ENCODE measurements at places on chromosomes 7 and 10.

GRCh38 chr7:2843711-2844152 is 376 bp downstream of the GNA12 start:
- DNase-seq = peak; percentile 50

GRCh38 chr7:152173372-152174070 is 148.0 kb downstream of the GALNT11 start:
- DNase-seq = no peak

- DNase-seq = peak; percentile 88
Measured at GRCh38 chr10:95430231-95430951, 130.8 kb downstream of the SORBS1 start.

GRCh38 chr10:101769541-101770180 is 6.3 kb downstream of the FGF8 start:
- no peak for DNase-seq

DNA sequence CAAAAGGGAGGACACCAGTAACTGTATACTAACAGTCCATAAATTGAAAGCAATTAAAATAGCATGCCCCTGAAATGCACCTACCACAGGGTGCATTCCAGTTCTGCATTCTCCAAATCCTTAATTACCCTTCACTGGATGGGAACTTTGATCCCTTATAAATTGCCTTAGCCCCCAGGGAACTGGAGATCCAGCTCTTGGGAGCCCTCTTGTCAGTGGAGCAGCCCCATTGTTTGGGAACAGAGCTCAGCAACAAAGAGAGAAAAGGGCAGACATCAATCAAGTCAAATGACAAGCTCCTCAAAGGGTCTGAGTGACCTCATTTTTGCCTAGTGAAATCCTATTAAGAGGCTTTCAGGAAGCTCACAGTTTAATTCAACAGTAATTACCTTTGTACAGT is 472.6 kb downstream of the XPNPEP1 start:
- no peak for DNase-seq

DNA sequence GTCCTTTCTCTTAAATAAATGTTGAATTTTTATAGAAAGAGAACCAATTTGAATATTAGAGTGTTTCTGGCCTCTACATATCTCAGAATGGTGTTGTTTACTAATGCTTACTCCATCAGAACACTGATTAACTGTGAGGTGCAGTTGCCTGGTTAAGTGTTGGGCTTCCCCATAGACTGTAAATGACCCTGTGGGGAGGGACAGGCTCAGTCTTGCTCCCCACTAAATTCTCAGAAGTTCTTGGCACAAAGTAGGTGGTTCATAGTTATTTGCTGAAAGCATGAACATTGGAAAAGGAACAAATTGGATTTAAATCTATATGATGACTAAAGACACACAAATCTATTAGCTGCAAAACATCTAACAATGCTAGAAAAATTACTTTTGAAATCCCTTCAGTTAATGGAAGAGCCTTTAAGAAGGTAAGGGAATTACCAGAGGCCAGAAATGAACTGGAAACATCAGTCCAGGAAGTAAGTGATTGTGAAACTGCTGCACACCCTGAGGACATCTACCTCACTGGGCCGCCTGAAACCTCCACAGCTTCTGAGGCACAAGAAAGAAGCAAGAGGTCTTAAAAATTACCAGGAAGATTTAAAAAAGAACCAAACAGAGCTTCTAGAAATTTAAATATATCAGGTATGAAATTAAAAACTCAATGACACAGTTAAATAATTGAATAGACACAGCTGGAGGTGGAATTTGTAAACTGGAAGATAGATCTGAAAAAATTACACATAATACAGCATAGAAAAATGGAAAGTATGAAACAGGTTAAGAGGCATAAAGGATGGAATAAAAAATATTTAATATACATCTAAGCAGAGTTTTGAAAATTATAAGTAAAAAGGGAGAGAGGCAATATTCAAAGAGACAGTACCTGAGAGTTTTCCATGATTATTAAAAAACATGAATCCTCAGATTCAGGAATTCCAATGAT is 17.8 kb upstream of the COMTD1 start:
- DNase-seq = no peak

GRCh38 chr10:7107285-7107684 is 303.5 kb downstream of the SFMBT2 start:
- DNase-seq = no peak

GRCh38 chr10:72056113-72056512 is 32.2 kb downstream of the SPOCK2 start:
- no peak for DNase-seq

GRCh38 chr7:105493196-105493922 is 28.7 kb downstream of the PUS7 start:
- DNase-seq = no peak

GRCh38 chr7:135420786-135421185 is 89.1 kb downstream of the CNOT4 start:
- no peak for DNase-seq

DNA sequence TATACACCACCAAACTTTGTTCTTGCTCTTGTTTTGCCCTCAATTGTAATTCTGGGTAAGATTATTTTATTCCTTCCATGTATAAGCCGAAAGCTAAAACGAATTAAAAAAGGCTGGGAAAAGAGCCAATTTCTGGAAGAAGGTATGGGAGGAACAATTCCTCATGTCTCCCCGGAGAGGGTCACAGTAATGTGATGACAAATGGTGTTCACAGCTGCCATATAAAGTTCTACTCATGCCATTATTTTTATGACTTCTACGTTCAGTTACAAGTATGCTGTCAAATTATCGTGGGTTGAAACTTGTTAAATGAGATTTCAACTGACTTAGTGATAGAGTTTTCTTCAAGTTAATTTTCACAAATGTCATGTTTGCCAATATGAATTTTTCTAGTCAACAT is 12.5 kb upstream of the CFAP69 start:
- no peak for DNase-seq

DNA sequence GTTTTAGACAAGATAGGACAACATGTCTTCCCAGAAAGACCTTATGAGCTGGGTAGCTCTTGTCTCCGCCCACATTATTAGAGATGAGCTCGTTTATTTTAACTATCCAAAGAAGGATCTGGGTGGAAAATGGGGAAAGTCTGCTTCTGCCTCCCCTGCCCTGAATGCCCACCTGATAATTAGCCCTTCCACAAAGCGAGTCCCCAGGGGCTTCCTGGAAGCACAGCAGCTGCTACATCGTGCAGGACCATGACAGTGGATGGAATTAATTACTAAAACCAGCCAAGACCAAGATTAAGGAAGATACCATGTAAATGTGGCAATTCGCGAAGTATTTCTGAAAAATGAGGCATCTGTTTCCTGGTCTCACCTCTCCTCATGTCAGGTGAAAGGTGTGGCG is 374.4 kb downstream of the PAXIP1 start:
- DNase-seq = no peak

DNA sequence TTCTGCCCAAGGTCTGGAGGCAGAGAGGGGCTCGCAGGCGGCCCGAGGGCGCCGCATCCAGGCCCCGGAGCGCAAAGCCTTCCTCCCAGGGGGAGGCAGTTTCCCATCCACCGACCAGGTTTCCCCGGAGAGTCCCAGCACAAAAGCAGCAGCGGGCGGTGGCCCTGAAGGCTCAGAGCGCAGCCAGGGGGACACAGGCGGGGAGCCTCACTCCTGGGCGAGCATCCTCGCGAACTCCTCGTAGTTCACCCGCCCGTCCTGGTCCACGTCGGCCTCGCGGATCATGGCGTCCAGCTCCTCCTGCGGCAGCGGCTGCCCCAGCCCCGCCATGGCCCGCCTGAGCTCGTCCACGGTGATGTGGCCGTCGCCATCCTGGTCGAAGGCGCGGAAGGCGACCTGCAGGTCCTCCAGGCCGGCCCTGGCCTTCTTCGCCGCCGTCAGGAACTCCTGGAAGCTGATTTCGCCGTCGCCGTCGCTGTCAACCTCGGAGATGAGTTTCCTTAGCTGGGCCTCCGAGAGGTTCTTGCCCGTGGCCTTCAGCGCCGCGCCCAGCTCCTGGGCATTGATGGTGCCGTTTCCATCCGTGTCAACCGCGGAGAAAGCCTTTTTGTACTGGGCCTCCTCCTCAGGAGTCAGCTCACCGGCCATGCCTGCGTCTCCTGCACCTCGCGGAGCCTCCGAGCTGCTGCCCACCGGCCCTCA is 428 bp downstream of the CALML5 start:
- no peak for DNase-seq

- no peak for DNase-seq
Measured at GRCh38 chr7:19009241-19009935, 108.0 kb downstream of the TWIST1 start.

- no peak for DNase-seq
Measured at GRCh38 chr7:124399941-124400340, 365.7 kb downstream of the GPR37 start.

GRCh38 chr7:151126491-151127137 is 40.3 kb downstream of the AGAP3 start:
- DNase-seq = no peak

GRCh38 chr10:13183625-13184024 is 22.3 kb downstream of the MCM10 start:
- no peak for DNase-seq

DNA sequence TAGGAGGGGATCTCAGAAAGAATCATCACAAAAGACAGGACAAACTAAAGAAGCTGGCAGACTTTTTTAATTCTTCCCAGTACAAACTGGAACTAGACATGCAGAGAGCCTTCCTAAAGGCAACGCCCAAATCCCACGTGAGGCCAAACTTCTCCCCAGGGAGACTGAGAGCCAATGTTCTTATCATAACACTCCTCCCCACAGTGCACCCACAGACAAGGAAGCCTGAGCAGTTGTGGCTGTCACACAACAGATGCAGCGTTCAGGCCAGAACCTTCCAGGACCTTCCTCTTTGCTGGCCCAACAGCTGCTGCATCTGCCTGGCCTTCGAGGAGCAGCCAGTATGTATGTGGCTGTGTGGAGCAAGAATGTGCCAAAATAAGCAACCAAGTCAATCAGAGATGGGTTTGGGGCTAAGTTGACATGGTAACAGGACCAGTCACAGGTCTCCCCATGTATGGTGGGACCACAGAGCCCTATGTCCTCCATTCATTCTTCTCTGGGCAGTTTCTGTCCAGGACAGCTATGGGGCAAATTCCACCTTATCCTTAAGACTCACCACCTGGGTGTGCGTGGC is 34.9 kb downstream of the SRPK2 start:
- no peak for DNase-seq

GRCh38 chr7:119711104-119711503 is 561.9 kb upstream of the KCND2 start:
- no peak for DNase-seq

DNA sequence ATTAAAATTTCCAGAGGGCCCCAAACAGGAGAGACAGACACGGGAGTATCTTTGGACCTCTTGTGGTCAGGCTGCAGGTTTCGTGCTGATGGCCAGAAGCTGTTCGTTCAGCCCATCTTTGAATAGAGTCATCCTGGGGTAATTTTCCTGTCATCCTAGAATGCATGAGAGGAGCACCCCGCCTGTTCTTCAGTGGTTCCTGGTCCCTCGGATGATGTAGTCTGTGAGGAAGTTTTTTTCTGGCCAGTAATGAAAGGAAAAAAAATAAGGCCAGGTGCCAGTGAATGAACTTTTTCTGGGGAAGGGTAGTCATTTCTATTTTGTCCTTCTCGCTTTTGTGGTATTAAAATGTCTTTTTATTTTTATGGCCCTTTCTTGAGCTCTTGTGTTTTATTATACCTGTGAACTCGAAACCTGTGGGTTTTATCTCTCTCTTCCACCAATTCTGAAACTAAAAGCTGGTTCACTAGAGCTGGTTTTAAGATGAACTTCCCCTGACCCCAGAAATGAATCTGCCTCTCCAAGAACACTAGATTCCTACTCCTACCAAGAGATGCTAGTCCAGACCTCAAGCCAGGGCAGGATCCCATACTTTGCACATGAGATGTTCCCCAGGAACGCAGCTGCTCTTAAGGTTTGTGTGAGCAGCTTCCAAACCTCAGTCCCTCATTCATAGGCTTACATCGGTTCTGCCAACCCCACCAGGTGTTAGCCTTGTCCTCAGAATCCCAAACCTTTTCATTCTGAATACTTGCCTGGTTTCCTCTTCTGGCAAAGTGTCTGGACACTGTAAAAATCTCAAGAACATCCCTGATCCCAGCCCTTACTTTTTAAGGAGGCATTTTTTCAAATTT is 15.4 kb upstream of the MEST start:
- no peak for DNase-seq

- DNase-seq = no peak
Measured at GRCh38 chr7:17229228-17229627, 69.2 kb upstream of the AHR start.

DNA sequence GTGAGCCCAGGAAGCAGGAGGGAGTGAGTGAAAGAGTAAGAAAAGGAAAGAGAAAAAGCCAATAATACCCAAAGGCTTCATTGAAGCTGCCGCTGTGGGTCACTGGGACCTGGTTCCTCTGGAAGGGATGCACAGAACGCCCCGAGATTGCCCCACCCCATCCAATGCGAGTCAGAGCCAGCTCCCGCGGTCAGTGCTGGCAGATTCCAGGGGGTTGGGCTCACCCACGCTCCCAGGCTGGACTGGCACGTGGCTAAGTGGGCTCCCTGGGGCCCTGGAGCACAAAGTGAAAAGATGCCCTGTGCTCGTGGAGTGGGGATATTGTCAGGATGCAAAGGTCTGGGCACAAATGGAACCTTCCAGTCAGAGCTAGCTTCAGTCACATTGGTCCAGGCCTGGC is 117.0 kb downstream of the OAT start:
- no peak for DNase-seq

GRCh38 chr7:45940939-45941338 is 19.9 kb upstream of the IGFBP3 start:
- DNase-seq = no peak

DNA sequence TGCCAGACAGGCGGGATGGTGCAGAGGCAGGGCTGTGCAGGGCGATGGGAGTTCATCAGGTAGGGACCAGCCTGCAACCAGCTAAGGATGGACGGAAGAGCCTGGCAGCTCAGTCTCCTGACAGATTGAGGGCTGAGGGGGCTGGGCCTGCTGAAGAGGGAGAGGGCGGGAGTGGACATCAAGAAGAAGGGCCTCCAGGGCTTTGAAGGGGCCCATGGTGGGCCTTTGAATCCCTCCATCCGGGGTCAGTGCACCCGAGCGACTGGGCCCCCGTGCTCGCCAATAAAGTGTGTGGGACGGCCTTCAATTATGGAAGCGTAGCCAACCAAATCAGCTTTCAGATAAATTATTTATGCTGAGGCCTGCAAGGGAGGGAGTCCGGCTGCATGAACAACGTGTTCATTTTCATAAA is 431.2 kb downstream of the RPS24 start:
- DNase-seq = no peak

DNA sequence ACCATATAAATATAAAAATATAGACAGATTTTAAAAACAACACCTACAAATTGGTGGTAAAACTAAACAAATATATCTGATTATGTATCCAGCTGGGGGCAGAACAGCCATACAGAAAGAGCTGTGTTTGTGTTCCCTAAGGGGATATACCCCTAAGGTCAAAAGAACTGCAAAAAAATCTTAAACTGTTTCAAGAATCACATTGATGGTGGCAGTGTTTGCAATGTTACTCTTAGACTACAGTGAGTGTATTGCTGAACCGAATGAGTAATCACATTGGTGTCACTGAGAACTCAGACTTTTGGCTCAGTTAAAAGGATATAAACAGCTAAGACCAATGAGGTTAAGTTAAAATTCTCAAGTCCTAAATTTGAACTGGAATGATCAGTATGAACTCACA is 27.1 kb upstream of the PTPRN2 start:
- DNase-seq = no peak

- no peak for DNase-seq
Measured at GRCh38 chr7:1355568-1356340, 103.5 kb downstream of the MICALL2 start.
